Activated CD4-positive, CD25-positive, alpha-beta regulatory T cell (primary cell): ENCODE measurements at places on chromosomes 16 and 17.

DNA sequence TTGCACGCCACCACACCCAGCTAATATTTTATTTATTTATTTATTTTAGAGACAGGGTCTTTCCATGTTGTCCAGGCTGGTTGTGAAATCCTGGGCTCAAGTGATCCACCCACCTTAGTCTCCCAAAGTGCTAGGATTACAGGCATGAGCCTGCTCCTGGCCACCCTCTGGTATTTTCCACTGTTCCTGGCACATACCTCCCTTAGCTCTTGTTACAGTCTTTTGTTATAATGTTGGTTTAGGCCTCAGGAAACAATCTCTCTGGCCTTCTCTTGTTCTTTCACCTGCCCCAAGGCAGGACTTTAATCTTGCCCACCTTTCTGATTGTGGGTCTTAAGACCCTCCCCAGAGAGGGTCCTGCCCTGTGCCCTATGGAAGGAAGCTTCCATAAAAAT is 3.6 kb upstream of the CYTH1 start:
- DNase-seq: no peak

DNA sequence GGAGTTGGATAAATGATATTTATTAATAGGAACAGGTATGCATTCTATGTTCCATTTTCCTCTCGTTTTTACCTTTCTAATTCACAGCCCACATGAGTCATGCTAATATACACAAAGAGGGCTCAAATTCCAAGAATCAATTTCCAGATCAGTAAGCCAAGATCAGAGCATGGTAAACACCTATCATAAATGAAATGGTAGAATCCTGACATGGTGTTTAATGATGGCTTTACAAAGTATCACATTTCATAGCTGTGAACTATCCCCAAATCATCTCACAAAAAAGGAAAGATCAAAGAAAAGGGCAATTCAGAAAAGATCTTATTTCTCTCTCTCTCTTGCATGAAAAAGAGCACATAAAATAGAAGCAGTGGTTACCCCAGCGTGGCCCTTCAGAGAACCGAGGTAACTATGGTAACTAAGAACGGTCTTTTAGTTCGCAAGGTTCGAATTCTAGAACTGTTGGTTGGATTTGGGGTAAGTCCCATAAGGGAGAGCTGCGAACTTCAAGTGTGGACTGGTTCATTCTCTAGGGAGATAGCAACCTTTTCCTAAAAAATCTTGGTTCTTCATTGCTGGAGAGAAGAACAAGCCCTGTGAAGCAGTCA is 73.0 kb downstream of the MARCHF10 start:
- DNase-seq: no peak

DNA sequence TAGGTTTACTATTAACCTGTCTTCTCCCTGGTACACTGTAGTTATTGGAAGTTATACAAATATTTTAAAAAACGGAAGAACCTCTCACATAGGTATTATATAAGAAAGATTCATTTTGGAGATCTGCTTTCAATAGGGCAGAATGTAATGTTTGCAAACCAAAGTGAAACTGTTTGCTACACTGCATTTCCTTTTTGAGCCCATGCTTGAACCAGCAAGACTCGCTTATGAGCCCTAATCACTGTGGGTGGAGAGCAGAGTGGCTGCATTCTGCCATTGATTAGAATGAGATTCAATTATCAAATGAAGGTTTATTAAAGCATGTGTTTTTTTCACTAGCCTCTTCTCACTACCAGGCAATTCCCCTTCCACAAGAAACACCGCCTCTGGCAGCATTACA is 589.7 kb downstream of the CDH11 start:
- no peak for DNase-seq

- DNase-seq: peak; percentile 31
Measured at GRCh38 chr16:84062734-84063640, 20.4 kb upstream of the SLC38A8 start.

DNA sequence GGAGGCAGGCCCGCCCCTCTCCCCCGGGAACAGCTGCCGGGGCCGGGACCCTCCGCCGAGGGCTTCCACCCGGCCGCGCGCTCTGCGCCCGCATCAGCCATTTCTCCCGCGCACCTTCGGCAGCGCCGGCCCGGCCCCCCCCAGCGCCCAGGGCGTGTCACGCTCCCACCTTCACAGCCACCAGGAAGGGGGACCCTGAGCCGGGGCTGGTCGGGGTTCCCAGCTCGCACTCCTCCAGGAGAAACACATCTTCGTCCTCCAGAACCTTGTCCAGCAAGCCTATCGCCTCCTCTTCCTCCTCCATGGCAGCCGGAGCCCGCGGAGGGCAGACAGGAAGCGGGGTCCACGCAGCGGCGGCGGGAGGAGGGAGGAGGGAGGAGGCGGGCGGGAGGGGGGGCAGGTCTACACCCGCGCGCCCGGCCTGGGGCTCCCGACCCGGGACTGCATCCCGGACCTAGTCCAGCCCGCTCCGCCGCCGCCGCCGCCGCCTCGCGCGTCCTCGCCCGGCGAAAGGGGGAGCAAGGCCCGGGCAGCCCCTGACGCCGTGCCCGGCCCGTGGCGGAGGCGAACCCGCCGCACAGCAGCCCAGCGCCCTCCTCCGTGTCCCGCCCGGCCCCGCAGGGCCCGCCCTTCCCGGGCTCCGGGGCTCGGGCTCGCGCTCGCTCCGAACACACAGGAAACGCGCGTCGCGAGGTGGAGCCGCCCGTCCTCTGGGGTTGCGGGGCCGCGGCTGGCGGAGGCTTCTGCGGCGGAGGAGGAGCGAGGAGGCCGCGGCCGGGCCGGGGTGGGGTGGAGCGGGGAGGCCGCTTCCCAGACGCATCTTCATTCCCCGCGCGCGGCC is 70.8 kb downstream of the ABR start:
- DNase-seq: peak; percentile 49

- no peak for DNase-seq
Measured at GRCh38 chr17:9291912-9292560, 270.7 kb downstream of the NTN1 start.

- DNase-seq: no peak
Measured at GRCh38 chr17:73142872-73143381, 21.9 kb upstream of the SSTR2 start.

DNA sequence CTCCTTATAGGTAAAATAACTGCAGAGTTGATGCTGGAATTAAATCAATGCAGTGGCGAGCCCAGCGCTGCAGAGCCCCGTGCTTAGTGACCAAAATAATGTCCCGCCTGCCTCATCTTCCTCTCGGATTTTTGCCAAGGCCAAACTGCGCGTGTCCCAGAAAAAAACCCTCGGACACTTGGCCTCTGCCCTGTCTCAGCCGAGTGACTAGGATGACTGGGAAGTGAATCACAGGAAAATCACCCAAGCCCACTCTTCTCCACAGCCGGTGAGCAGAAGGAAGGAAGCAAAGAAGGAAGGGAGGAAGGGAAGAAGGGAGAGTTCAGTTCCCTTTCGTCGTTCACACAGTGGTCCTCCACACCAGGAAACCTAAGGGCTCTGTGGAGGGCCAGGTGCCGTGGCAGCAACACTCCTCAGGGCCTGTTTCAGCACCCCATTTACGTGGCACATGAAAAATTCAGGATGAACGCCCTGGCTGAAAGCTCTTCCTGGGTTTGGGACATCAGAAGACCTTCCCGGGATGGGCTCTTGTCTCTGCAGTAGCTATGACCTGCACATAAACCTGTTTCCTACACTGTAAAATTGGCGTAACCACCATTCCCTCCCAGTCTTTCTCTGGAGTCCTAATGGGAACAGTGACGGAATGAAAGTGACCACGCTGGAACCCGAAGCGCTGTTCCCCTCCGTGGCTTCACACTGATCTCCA is 25.4 kb upstream of the HOXB13 start:
- no peak for DNase-seq

GRCh38 chr17:49741009-49741691 is 22.8 kb downstream of the FAM117A start:
- DNase-seq: no peak

GRCh38 chr17:67127925-67128324 is 83.6 kb downstream of the CACNG1 start:
- no peak for DNase-seq

DNA sequence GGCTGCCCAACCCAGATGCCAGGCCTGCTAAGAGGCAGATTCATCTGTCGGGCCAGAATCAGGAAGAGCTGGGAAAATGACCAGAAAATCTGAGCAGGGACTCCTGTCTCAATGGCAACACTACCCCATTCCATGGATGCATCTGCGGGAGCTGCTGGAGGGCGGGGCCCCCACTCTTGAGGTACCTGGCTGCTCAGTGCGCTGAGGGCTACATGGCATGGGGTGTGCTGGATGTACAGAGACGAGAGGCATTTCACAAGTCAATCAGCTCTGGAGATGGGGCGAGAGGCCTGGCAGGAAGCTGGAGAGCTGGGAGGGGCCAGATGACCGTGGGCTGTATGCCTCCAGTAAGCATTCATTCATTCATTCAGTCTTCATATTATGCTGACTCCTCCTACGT is 6.4 kb downstream of the SDK2 start:
- no peak for DNase-seq

DNA sequence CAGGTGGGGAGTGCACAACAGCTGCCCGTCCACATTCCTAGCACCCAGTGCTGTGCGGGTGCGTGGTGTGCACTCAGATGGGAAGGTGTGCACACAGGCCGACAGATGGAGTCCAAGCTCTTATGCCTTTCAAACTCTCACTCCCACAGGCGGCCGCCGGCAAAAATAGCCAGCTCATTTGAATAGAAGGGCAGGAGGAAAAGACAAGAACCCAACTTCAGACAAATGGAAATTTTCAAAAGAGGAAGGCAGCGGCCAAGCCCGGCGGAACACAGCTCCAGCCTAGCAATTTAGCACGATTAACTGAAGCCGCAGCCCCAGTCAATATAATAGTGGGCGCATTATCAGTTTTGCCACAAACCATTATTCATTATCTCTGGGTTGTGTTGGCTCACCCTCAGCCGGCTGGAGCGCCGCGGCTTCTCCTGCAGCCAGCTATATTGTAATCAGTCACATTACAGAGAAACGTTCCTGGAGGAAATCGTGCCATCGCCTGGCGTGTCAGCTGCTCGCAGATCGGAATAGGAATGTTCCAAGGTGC is 103.9 kb upstream of the SEC14L1 start:
- DNase-seq: no peak
